ENCODE measurements at places on chromosomes 12 and 14.

- DNase-seq: no peak
Measured at GRCh38 chr14:70901269-70901668, 6.0 kb upstream of the PCNX1 start.

DNA sequence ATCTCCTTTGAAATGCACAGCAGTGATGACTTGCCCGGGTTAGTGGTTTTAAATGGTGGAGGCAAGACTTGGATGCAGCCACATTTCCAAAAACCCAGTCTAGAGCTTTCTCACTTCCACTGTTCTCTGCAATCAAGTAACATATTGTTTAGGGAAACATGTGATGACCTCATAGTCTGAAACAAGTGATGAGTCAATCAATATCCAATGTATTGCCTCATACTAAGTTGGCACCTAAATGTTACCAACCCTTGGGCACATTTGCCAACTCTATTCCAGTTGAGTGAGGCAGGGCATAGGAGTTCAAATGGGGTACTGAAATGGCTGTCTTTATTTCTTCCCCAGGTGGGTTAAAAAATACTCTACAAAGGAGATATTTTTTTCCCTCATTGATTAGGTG, 1105.4 kb downstream of the VRK1 start:
- DNase-seq: no peak

- no peak for DNase-seq
Measured at GRCh38 chr12:130879212-130879686, 7.4 kb downstream of the RAN start.

GRCh38 chr12:29164477-29165393, 15.7 kb downstream of the FAR2 start:
- DNase-seq: no peak

DNA sequence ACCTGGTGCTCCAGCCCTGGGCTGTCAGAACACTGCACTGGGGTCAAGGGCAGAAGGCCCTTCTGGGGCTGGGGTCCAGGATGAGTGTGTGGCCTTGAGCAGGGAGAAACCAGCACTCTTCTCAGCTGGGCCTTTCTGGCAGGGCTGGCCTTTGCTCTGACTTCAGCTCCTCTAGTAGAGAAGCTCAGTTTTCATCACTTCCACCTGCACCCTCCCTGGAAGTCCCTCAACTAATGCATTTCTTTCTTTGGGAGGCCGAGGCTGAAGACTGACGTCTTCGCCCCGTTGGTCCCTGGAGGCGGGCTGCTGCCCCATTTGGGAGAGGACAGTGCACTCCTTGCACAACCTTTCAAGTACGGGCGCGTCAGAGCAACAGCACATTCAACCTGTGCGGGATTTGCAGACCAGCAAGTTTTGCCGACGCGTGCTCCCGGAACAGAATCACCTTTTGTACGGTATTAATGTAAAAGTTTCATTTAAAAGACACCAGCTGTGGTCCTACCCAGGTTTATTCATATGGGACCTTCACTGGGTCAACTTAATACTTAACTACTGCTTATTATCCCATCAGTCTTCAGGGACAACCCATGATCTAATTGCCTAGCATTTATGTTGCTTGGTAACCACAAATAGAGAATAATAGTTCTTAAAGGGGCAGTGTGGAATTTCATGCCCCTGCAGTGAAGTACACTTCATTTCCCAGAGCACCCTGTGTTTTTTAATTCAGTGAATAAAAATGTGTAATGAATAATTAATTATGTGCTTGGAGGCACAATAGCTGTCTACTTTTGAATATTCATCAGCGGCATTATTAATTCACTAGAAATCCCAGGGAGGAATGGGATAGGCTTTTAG, 134.8 kb upstream of the VRK1 start:
- no peak for DNase-seq

- DNase-seq: peak; percentile 63
Measured at GRCh38 chr12:54560374-54560858, 11.0 kb downstream of the PDE1B start.

DNA sequence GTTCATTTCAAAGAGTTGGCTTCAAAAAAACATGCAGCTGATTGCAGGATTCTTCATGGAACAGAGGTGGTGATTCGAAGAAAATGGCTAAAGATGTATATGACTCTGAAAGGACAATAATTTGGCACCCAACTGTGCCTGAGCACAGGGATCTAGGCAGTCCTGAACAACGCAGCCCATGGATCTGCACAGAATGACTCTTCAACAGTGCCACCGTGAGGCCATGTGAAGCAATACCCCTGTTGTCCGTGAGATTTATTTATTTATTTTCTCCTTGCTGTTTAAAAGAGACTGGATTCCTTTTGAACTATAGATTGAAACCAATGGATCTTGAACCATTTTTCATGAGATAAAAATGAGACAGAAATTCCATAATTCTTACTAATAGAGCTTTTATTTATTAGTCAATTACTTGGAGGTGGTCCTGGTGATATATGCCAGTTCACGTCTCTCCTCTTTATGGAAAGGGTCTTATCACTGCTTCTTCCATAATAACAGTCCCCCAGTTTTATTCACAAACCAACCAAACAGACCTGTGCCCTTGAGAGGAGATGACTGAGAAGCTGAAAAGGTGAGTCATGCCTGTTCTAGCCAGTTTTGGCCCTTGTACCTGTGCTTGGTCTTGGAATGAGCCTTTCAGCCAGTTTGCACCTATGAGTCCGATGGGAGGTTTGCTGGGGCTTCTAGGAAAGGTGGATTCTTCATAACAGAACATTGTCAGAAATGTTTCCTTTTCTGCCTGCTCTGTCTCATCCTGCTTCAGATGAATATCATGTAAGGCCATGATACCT, 1598.3 kb downstream of the AACS start:
- no peak for DNase-seq

GRCh38 chr14:104856869-104857860, 7.9 kb upstream of the CEP170B start:
- DNase-seq: no peak

GRCh38 chr14:49633640-49634546, 1.2 kb downstream of the DNAAF2 start:
- peak; percentile 88 for DNase-seq

DNA sequence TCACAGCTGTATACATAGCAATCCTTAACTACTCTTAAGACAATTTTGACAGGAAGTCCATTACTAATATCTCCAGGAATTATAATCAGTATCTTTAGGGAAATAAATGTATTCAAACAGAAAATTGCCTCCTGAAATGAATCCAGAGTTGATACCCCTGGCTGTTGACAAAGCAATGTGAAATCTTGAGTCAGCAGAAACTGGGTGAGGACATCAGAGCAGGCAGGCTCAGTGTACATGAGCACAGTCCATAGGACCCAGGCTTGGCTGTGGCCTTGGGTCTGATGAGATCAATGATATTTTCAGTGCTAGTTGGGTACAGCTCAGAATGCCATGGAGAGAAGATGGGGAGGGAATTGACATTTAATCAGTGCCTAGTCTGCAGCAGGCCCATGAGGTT, 151.3 kb downstream of the SLC15A4 start:
- no peak for DNase-seq

DNA sequence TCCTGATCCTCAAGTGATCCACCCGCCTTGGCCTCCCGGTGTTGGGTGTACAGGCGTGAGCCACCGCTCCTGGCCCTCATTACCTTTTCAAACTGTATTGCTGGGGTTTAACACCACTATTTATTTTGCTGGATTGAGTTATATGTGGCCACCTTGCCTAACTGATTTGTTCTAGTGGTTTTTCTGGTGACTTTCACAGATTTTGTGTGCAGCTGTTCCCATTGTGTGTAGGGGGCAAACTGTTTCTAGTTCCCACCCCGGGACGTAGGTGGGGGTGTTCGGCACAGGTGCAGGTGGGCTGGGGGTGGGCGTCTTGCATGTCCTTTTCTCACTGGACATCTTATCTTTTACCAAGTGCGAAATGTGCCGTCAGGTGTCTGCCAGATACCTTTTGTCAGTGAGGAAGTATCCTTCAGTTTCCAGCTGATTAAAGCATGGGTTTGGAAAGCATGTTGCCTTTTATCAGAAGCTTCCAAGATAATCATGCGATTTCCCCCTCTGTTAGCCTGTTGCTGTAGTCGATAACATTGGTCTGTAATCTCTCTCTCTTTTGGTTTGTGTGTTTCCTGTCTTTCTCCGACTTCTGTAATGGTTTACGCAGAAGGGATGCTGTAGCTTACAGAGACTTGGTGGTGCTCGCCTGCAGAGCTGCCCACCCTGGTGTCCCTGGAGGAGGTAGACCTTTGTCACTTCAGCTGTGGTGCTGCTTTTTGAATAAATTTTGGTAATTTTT, 33.6 kb downstream of the AACS start:
- no peak for DNase-seq

- DNase-seq: no peak
Measured at GRCh38 chr12:82474181-82474797, 116.0 kb downstream of the METTL25 start.

- no peak for DNase-seq
Measured at GRCh38 chr14:90305176-90305601, 26.6 kb downstream of the NRDE2 start.

DNA sequence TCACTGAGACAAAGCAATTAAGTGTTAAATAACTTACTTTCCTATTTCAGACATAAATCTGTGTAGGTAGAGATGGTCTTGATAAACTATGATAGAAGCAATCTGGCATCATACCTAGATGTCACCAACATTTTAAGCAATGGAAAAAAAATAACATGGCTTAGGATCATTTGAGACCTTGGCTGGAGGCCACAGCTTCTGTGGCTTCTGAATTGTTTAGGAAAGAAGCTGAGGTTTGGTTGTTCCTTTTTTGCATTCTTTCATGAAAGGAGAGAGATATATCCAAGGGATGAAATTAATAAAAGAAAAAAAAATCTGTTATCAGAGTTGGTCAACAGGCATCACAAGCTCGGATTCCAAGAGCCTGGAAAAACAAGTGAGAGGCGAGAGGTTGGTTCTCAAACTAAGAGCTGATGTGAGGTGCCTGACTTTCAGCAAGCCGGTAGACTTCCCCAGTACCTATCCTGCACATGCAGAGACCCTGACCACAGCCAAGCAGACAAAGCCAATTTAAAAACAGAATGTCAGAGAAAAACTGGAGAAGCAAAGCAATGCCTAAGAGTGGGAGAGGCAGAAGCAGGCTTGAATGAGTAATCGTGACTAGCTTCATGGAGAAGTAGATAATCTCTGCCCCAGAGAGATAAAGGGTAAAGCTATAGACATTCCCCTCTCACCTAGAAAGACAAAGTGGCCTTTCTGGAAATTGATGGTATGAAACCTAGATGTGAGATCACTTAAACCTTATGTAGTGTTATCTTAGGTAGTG, 43.4 kb upstream of the ST8SIA1 start:
- DNase-seq: no peak
